ENCODE measurements at places on chromosomes 2 and 18. TPM values are rescaled to one million over a fixed set of nuclear protein-coding genes. Genes with fewer than 3 reads are reported as not detected.

- no peak for DNase-seq
Observed at GRCh38 chr2:179927041-179927440, 65.6 kb upstream of the ZNF385B start.

GRCh38 chr2:167719410-167719809 is 528.0 kb downstream of the STK39 start:
- no peak for DNase-seq

GRCh38 chr2:102520009-102520408 is 47.0 kb downstream of the SLC9A4 start:
- no peak for DNase-seq

DNA sequence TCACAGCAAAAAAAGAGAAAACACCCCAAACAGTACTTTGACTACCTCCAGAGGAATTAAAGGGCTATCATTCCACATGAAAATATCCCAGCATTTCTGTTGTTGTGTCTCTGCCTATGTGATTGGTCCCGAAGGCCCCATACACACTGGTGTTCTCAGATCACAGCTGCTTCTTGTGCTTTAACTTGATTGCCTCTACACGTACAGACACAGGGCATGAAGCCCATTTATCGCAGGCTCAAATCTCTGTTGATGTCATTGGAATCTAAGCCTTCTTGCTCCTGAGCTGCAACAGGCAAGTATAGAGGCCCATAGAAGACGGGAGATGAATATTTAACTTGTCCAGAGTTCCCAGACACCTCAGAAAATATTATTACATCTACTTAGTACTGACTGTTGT is 405.2 kb downstream of the NCKAP5 start:
- no peak for DNase-seq

GRCh38 chr18:36176711-36177110 is 10.6 kb upstream of the MOCOS start:
- DNase-seq: no peak

DNA sequence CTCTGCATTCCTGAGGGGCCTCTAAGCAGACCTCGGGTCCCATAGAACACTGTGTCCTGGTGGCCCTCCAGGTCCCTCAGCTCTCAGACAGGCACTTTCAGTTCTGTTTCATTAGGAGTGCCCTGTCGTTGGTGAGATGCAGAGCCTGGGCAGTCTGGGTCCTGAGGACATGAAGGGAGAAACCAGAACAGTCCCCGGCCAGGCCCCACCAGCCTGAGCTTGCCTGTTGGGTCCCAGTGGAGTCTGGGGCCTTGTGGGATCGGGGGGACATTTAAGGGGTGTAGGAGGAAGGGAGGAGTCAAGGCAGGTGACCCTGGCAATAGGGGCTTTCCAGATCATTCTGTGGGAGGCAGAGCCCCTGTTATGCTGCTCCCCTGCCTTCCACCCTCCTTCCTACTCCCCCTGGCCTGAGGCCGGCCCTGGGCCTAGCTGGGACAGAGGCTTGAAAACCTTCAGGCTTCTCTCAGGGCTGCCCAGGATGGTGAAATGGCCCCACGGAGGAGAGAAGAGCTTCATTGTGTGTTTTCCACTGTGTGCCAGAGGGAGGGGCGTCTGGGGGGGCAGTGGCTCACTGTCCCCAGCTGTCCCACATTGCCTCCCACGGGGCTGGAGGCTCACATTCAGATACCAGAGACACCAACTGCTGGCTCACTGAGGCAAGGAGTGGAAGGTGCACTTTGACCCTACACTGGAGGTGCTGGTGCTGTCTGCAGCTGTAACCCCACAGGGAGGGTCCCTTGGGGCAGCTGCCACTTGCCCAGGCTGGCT is 26.6 kb upstream of the CATIP start:
- no peak for DNase-seq

DNA sequence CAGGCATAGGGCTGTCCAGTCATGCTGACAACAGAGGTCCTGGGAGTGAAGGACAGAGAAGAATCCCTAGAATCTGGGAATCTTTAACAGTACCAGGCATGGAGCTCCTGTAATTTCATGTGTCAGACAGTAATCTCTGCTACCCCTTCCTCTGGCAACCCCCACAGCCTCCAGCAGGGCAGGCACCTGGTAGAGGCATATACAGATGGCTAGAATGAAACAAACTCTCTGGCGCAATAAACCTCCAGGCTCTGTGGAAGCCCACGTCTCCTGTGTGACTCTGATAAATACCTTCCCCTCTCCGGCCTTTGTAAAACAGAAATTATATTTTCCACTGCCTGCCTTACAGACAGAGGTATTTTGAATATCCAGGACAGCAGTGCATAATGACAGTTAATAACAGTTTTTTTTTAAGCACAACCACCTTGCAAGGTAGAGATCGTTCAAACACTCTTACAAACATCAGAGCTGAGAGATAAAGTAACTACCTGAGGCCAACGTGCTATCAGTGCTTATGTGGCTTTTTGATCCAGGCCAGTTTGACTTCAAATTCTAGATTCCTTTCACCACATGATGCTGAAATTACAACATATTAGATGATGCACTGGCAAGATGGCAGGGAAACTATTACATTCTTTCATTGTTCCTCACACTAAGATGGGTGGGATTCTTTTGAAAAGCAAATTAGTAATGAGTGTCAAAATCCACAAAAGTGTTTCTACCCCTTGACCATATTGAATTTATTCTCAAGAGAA is 47.7 kb upstream of the TMEM247 start:
- no peak for DNase-seq

DNA sequence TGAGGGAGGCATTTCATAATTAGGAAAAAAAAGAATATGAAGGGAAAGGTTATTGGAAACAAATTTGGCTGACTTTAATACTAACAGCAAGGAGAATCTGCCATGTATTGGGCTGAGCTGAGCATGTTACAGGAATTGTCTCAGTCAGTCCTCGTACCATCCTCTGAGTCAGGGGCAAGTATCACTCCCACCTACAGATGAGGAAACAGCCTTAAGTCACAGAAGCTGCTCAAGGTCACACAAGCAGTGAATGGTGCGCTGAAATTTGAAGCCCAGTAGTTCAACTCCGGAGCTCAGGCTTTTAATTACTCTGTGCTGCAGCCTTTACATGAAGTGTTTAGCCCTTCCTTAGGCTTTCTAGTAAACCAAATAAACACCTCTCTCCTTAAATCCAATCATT is 17.3 kb downstream of the PROKR1 start:
- DNase-seq: no peak

GRCh38 chr2:156489195-156489594 is 53.0 kb downstream of the GPD2 start:
- DNase-seq: no peak

DNA sequence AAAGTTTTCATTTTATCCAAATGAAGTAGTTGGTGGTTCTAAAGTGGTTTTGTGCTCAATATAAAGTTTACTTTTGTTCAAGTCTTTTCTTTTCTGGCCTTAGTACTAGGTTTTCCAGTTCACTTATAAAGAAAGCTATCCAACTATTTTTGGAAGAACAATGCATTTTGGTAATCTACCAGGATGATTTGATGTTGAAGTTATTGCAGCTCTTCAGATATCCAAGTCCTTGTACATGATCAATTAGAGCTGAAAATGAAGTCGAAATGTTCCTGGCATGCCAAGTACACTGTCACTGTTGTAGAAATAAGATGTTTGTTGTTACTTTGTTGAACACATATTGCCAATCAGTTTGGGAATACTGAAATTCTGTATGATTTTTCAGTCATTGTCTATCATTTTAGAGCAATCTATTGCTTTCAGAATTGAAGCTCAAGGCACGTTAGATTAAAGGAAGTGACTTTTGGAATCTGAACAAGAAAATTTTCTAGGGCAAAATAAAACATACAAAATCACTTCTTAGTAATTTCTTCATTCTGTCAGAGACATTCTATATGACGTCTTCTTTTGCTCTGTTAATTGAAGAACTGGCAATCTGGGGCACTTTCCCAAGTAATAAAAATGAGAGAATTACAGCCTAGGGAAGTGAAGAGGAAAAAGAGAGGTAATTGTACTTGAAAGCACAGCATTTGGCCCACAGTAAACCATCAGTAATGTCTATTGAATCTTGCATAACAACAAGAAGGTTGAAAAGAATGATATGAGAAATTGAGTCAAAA is 232.3 kb downstream of the MREG start:
- DNase-seq: no peak

The C2orf66 gene
- total RNA-seq: 0.18 TPM

The DLGAP1 gene
- 5.1 TPM for total RNA-seq

The CGREF1 gene
- 1.5 TPM for total RNA-seq
